Stimulated activated CD4-positive, alpha-beta T cell treated with anti-CD3 and anti-CD28 coated beads, Interleukin-1b, Interleukin-23, amount 100 ng/mL, for 48 hours (primary cell): ENCODE measurements at places on chromosomes 12 and 14.
A peak's percentile ranks its signal among the peaks of the same experiment; 100 is the strongest.

DNA sequence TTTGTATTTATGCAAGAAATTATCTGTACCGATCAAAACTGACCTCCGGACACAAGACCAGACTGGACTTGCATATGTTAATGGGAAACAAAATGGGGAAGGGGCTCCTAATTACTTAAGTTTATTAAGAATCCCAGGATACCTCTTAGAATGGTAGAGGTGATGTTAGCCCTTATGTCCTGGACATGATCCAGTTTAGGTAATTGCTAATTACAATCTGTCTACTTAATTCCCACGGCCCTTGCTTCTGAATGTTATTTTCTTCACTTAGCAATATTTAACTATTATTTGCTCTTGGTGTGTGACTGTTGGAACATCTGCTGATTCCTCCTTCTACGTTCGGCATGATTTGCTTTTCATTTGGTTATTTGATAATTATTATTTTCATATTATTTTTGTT lies 644.0 kb downstream of the DIO2 start:
- no peak for DNase-seq

GRCh38 chr12:113997365-113997764 lies 31.2 kb upstream of the RBM19 start:
- DNase-seq, result no peak

- no peak for DNase-seq
Measured at GRCh38 chr12:117098024-117098360, 1.2 kb downstream of the TESC start.

DNA sequence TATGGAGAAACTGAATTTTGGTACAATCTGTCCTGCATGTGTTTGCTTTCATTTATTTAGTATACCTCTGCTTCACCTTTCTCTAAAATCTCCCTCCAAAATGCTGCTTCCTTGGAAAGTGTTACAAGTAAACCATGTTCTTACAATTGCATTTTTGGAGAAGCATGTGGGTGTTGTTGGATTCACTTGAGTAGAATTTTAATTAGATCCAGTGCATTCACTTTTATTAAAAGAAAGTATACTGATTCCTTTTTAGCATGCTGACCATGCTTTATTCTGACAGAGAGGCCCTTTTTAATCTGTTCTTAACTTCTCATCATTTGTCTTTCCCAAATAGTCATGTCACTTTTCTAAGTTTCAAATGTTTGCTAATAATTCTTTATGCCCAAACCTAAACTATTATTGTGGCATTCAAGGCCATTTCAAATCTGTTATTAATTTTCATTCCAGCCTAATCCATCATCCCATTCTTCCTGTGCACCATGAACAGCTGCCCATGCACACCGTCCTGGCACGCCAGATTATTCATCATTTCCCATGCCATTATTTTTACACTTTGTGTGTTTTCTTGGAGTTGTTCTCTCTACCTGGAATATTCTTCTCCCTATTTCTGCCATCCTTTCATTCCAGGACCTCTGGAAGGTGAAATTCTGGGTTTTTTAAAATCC lies 90.7 kb downstream of the METTL25 start:
- DNase-seq, result no peak

GRCh38 chr12:8449355-8449859 lies 6.4 kb upstream of the CLEC6A start:
- peak; percentile 1 for DNase-seq

DNA sequence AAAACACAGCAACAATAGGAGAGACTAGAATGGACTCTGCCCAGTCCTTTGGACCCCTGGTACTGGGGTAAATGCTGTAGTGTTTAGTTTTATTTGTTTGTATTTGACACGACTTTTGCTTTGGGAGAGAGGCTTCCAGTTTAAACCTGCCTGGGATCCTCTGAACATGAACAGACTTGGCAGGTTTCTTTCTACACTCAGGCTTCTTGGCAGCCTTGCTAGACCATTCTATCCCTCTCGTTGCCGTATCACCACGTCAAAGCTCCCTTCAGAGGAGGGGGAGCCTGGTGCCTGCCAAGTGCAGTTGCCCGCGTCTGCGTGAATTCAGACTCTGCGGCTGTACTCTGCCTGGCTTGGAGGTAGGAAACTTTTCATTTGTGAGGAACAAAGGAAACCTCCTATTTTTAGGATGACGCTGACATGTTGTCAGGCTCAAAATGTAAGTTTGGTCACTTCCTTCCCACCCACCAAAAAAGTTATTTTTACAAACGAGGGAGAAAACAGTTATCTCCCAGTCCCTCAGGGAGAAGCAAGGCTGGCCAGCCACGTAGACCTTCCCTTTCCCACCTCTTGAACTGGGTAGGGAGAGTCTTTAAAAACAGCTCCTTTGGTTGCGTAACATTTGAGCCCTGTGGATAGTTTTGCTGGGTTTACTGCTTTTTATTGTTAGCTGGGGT lies 25.9 kb downstream of the CD9 start:
- no peak for DNase-seq

GRCh38 chr12:29220632-29221336 lies 71.7 kb downstream of the FAR2 start:
- no peak for DNase-seq

- no peak for DNase-seq
Measured at GRCh38 chr12:109708939-109709338, 4.7 kb upstream of the FAM222A start.
